ENCODE measurements at places on chromosomes 7 and 10.

DNA sequence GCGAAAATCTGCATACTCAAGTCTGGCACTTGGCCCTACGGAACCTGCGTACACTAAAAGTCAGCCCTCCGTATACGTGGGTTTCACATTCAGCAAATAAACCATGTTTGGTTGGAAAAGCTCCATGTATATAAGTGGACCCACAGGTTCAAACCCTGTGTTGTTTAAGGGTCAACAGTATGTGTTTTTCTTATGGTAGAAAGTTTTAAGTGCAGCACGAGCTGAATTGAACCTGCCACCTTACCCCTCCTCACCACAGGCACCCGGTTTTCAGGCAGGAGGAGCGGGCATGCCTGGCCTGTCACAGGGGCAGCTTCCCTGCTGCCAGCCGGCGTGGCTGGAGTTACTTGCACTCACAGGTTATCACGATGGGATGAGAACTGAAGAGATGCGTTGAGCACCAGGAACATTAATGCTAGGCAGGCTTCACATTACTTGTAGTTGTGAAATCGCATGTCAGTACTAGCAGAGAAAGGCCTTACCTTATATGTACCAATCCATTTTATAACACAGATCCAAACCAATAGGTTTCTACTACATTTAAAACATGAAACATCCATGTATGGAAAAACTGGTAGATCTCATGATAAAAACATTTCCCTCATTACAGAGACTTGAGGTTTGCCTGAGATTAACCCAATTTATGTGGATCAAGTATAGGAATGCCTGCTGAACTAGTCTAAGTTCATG, 12.9 kb downstream of the INSIG1 start:
- no peak for DNase-seq

DNA sequence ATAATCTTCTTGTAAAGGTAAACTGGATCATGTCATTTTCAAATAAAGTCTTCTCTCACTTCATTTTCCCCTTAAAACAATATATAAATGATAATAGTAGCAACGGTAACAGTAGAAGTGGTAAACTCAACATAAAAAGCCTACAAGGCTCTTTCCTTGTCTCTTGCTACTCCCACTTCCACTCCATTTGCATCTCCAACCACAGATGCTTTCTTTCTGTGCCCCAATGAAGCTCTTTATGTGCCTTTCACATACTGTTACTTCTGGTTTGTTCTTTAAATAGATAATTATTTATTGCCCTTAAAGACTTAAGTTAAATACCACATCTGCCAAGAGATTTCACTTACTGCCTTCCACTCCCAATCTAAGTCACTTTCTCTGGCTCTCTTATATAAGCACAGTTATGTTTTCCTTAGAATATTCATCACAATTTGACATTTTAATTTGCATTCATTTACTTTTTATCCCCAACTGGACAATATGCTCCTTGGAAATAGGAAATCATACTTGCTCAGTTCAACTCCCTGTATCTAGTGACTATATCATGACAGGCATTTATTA, 149.9 kb downstream of the CRPPA start:
- no peak for DNase-seq

DNA sequence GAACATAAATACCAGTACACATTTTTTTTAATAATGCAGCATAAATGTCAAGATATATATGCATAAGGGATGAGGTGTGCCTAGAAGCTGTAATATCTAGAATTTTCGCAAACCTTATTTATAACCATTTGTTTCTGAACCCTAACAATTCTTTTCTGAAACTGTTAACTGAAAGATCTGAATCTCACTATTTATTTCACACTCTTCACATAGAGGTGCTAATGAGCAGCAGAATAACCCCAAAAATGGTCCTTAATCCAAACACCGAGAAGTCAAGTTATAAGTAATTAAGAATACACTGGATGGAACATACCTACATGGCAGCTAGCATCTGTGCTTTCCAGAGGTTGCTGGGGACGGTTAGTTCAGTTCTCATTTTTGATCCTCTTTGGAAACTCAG, 742.0 kb downstream of the AUTS2 start:
- DNase-seq = no peak

GRCh38 chr10:70528741-70529362, 50.3 kb downstream of the PALD1 start:
- no peak for DNase-seq

DNA sequence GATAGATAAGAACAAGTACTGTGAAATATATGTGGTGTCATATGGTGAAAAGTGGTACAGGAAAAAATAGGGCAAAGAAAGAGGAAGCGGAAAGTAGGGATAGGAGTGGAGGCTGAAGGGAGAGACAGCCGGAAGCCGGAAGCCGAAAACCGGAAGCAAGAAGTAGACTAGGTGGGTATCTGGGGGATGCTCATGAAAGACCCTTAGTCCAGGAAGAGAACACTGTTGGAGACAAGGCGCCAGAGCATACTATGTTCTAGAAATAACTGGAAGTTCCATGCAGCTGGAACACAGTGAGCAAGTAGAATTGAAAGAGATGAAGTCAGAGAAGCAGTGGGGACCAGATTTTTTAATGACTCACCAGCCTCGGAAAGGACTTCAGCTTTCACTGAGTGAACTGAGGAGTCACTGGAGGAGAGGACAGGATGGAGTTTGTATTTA, 22.5 kb downstream of the ST8SIA6 start:
- no peak for DNase-seq

DNA sequence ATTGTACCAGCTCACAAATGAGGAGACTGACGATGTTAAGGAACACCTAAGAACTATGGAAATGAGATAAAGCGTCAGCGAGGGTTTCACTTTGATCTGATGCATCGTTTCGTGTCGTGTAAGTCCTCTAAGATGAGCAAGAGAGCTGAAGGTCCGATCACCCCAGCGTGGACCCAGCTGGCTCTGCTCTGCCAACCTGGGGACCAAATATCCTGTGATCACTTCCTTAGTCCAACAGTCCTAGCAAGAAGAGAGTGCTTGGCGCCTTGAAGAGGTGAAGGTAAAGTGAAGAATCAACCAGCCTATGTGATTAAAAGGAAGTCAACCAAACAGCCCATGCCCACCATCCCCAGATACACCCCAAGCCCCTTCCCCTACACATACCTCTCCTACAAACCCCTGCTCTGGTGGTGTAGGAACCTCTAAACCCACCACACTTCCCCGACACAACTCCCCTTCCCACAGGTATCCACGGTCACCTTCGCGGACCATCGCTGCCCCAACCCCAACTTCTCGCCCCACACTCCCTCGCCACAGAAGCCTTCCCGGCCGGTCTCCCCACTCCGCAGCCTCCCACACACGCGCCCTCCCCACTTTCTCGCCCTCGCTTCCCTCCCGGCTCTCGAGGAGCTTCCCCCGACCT, 722 bp downstream of the UPF2 start:
- DNase-seq = no peak

- DNase-seq = no peak
Measured at GRCh38 chr10:1376384-1376945, 320.3 kb downstream of the WDR37 start.

DNA sequence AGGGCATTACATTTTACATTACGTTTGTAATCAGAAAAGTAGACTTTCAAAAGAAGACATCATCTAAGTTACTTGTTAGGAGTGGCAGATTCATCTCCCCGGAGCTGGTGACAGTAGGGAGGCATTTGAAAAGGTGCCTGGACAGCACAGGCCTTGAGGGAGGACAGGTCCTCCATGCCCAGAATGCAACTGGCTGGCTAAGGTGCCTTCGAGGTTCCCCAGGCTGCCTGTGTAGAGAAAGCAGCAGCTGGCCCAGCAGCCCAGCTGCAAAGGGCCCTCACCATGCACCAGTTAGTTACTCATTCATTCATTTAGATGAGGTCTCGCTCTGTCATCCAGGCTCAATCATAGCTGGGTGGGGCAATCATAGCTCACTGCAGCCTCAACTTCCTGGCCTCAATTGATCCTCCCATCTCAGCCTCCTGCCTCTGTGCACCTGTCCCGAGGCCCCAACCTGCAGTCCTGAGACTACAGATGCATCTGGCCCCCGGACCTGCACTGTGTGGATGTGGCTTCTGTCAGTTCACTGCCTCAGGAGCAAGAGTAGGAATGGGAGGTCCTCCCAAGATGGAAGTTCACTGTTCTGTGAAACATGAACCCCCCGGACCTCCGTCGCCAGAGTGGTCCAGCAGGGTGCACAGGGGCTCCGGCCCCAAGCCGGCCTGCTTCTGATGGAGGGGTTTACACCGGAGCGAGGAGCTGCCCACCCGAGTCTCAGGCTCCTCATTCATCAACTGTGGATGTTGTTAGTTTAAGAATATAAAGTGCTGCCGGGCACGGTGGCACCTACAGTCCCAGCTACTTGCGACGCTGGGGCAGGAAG, 36.6 kb downstream of the PRKAG2 start:
- DNase-seq = no peak

DNA sequence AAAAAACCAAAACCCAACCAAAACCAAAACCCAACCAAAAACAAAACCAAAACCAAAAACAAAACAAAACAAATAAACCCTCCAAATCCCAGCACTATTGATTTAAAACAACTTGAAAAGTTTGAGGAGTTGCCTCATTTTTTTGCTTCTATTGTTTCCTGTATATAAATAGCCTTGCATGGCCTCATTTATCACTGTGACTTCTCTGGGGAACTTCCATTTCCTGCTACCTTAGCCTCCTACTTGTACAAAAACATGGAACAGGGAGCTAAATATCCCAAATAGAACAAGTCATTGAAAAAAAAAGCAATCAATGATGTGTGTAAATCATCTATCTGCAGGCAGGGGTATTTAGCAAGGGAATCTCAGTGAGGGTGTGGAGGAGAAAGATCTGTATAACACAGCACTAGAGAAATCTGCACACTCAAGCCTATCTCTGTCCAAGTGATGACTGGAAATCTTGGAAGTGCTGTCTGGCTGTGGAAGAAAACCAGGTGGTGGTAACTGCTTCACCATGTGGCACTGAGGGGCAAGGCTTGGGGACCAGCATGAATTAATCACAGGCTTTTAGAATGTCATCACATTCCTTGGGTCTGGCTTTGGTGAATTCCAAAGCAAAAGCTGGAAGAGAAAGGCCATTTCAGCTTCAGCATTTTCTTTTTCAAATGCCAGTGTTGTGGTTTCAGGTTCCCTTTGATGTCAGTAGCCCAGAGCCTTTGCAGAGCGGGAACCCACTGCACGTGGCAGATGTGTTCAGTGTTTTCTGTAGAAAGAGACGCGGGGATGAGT, 349.5 kb upstream of the ZNF32 start:
- no peak for DNase-seq

DNA sequence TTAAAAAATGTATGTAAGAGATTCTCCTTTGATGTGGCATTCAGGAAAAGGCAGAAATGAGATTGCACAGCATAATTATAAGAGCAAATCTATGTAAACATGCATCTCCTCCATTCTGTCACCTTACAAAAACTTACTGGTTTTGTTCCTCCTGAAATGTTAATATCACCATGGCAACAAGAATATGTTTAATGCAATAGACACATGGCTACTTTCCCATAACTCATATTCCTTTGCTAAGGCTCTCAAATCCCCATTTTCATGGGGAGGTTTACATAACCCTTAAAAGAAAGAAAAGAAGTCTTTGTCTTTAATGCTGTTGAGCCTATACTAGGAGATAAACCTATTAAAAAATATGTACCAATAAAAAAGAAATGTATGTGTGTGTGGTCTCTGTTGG, 136.2 kb downstream of the ANK3 start:
- no peak for DNase-seq

DNA sequence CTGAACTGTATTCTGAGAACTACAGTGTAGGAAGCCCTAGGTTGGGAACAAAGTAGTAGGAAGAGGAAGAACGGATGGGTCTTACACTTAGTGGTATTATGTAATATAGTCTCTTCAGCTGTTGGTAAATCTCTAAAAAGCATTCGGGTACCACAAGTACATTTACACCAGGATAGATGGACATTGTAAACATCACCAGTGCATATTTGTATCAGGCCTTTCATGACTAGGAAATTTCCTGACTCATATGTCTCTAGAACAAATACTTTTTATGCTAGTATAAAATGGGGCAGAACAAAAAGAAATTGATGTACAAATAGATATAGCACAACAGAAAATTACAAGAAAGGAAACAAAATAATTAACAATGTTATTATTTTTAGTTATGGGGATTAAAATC, 21.5 kb upstream of the OR6B1 start:
- no peak for DNase-seq

DNA sequence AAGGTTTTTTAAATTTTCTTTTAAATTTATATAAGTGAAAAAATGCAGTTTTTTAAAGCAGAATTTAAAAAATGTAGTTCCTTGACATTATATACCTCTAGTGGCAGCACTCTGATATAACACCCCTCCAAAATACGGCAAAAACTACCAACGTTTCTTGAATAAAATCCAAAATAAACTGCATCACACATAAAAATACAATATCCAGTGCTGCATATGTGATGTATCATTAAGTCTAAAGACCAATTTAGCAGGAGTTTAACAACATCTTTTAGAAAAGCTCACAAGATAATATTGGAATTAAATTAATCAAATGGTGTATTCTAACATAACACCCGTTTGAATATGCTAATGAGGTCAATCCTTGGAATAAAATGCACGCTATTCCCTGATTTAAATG, 1.4 kb downstream of the TCERG1L start:
- no peak for DNase-seq

DNA sequence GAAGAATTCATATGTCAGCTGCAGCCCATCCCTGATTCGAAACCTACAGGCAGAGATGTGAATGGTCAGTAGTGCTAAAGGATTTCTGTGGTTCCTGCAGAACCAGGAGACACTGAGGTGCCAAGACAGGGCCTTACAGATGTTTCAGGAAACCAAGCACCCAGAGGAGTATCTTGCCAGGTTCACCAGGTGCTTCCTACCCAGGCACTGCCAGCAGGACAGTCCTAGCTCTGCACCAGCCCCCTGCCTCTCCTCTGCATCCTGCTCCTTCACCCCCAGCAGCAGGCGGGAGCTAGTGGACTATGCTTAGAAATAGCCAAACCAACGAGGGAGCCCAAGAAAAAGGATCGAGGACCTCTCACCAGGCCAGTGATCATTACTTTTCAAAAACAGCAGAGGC, 4.2 kb upstream of the IKZF1 start:
- no peak for DNase-seq

DNA sequence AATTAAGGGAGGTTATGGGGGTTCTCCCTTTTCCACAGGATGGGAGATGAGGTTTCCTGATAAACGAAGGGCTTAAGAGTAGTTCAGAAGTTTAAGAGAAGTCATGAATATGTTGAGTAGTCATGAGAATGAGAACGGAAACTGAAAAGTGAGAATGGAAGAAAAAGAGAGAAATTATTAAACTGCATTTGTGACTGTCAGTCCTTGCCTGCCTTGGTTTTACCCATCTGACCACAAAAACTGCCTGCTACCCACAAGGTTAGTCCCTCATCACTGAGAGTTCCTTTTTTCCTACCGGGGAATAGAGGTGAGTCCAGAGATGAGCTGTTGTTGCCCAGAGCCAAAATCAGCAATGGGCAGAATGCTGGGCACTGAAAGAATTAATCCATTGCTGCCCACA, 174.1 kb upstream of the BET1 start:
- DNase-seq = no peak

- no peak for DNase-seq
Measured at GRCh38 chr7:97693586-97693985, 38.3 kb upstream of the TAC1 start.

- no peak for DNase-seq
Measured at GRCh38 chr10:31034098-31034909, 2.6 kb upstream of the ZNF438 start.

GRCh38 chr10:98236862-98237261, 31.1 kb downstream of the LOXL4 start:
- no peak for DNase-seq

GRCh38 chr7:7718492-7718891, at the start of gene RPA3:
TSS of gene RPA3 (minus strand) at chr7:7718607. CDS start at chr7:7640418, 78,189 bp downstream.
- DNase-seq = no peak

Measured in activated T-helper 1 cell treated with Interleukin-2 at 50 U/mL for 16 hours (primary cell).